CD4-positive, alpha-beta T cell treated with Interleukin-4 for 4 hours (primary cell): ENCODE measurements at places on chromosomes 1 and 21.

DNA sequence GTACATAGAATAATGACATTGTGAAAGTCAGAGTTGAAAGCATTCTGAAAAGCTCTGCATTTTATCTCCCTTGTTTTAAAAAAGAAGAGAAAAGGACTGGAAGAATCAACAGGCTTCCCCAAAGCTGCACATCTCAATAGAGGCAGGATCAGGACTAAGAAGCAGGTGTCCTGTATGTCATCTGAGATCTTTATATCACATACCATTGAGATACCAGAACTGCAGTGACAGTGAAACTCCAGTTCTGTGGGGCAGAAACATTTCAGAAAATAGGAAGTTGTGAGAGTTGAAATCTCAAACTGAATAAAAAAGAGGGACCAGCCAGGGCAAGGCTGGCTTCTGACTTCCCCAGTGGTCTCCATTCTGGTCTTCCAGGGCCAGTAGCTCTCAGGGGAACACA is 33.0 kb upstream of the SH2D1B start:
- no peak for DNase-seq

DNA sequence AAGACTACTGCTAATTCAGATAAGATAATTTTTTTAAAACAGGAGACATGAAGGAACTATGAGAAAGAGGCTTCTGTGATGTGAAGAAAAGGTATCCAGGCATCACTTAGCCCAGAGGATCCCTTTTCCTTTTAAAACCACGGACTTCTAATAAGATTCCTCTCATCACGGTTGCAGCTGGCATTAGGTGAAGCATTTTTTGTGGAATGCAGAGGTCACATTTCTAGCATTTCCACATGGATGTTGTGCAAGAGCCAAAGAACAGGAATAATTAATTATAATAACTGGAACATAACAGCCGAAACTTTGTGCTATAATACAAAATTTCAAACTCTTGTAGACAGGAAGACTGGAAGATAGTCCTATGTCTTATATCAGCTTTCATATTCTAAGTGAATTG is 27.6 kb downstream of the CYP2J2 start:
- DNase-seq: no peak

GRCh38 chr1:209675565-209676154 is 448 bp downstream of the G0S2 start:
- no peak for DNase-seq

GRCh38 chr1:53408013-53408754 is 51.0 kb upstream of the DMRTB1 start:
- DNase-seq: peak; percentile 21

DNA sequence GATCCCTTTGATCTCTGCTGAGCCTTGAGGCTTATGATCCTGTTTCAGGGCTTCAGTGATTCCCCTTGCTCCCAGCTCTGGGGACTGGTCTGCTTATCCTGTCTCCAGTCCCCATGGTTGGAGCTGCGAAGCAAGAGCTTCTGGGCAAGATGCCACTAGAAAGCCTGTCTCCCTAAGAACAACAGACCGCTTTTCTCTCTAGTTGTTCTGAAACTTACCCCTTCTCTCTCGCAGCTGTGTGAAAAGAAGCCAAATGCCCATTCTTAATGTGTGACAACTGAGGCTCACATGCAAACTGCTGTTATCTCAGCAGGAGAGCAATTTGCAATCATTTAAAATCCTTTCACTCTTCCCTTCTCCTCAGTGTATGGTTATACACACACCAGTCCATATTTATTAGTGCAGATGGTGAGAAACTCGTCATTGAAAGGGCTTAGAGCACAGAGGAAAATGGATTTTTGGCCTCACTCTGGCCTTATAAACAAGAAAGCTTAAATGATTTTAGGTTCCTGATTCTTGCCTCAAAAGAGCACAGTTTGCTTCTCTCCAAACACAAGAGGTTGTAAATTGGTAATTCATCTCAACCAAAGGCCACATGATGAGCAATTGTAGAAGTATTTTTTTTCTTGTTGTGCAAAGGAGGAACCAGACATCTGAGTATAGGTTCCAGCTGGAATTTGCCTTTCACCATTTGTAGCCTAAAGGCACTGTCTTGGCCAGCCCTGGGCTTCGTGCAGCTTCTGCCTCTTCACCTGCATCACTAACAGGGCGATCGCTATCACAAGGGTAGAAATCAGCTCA is 179.2 kb upstream of the LMO4 start:
- DNase-seq: no peak

DNA sequence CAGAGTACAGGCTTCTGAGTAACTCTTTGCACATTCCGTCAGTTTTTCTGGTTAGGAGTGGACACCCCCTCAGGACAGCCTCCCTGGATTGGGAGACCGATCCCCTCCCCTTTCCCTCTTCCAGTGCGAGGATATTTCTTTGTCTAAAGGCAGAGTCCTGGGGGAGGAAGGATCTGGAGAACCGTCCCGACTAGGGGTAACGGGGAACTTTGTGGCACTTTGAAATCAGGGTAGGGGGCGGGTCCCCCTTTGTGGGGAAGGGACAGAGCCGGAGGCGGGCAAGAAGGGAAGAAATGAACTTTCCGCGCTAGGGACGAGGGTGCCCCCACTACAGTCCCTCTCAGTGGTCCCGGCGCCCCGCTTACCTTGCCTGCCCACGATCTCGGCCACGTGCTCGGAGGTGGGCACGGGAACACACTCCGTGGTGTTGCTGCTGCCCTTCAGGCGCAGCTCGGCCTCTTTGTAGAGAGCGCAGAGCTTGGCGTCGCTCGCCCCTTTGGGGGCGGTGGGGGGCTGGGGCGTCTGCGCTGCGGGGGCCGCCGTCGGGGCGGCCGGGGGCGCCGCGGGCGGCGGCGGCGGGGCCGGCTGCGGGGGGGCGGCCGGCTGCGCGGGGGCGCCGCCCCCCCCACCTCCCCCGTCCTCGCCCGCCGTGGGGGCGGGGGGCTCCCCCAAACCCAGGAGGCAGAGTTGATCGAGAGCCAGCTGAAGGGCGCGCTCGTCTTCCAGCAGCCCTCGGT is 917 bp downstream of the MEX3A start:
- no peak for DNase-seq

- DNase-seq: no peak
These were observed 128.2 kb downstream of the NFIA start for GRCh38 chr1:61210435-61211154.

GRCh38 chr1:237792149-237792548 is 98.6 kb downstream of the ZP4 start:
- DNase-seq: no peak

DNA sequence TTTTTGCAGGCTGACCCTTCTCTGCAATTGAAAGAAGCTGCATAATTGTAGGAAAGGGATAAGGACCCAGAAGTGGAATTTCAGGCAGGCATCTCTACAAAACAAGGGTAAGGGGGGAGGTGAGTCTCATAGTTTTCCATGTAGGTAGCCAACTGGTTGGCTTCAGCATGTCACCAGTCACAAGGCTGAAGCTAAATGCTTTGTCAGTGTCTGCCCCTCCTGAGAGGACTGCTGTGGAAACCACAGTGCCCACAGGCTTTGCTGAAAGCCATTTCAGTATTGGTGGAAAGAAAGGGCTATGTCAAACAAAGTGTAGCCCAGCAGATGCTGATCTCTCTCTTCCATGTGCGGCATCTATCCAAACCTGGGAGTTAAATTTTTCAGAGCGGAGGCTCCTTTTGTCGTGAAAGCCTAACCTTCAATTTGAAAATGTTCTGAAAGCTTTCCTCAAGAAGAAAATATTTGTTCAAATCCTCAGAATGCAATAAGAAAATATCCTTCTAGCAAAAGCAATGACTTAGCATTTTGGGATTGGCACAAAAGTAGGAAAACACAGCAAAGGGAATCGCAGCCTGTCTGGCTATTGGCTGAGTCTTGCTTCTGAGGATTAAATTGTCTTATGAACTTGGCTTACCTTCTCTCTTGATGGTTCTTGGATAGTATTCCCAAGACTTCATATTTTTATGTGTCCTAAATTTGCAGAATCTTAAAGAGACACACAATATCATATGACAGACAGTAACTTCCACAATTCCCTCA is 591.7 kb downstream of the PLPP3 start:
- DNase-seq: no peak

DNA sequence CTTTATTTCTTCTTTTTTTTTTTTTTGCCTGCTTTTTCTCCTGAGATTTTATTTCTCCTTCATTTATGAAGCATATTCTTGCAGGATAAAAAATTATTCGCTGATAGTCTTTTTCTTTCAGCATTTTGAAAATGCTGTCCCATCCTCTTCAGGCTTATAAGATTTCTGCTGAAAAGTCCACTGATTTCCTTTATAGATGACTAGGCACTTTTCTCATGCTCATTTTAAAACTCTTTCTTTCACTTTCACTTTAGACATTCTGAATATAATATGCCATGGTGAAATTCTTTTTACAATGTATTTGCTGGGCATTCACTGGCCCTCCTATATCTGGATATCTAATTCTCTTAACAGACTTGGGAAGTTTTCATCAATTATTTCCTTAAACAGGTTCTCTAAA is 25.5 kb upstream of the GTF2B start:
- no peak for DNase-seq

DNA sequence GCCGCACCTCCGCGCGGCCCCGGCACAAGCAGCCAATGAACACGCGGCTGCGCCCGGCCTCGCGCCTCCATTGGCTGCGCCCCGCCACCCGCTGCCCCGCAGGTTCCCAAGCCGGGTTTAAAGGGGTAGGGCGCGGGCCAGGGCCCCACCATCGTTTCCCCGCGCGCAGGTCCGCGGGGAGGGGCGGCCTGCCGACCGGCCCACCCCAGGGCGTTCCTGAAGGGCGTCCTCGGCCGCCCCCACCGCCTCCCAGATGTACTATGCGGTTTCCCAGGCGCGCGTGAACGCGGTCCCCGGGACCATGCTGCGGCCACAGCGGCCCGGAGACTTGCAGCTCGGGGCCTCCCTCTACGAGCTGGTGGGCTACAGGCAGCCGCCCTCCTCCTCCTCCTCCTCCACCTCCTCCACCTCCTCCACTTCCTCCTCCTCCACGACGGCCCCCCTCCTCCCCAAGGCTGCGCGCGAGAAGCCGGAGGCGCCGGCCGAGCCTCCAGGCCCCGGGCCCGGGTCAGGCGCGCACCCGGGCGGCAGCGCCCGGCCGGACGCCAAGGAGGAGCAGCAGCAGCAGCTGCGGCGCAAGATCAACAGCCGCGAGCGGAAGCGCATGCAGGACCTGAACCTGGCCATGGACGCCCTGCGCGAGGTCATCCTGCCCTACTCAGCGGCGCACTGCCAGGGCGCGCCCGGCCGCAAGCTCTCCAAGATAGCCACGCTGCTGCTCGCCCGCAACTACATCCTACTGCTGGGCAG is at the start of gene OLIG1:
OLIG1 (plus strand) TSS at position 148 of the 750 bp plus-strand sequence; CDS start at position 254, 106 bp downstream.
- DNase-seq: no peak

DNA sequence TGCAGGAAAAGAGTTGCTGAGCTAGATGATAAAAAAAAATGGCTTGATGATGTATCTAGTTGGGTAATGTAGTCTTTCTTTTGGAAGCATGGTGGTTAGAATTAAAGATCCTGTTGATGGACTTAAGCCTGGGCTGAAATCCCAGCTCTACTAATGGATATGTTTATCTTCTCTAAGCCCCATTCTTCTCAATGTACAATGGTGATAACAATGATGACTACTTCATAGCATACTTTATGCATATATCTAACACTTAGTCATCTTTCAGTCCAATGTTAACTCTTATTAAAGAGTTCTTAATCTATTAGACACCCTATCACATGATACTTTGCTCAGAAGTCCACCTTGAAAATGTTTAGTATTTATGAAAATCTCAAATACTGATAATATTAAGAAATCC is 189.5 kb downstream of the PLA2G4A start:
- DNase-seq: no peak

- DNase-seq: no peak
These were observed 233.3 kb downstream of the KCNJ6 start for GRCh38 chr21:37682966-37683365.

DNA sequence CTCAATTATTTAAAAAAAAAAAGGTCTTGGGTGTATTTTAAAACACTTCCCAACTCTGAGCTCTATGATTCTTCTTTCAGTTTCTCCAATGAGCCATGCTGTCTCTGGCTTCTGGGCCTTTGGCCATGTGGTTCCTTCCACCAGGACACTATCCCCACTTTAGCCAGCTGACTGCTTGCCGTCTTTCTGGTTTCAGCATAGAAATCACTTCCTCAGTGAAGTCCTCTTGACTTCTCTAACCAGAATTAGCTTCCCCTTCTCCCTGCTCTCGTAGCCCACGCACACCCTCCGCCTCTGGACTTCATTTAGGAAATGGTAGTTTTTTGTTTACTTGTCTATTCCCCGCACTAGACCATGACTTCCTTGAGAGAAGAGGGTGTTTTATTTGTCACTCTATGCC is 1.1 kb upstream of the DIO1 start:
- DNase-seq: no peak

- DNase-seq: no peak
These were observed 680 bp upstream of the CNN3 start for GRCh38 chr1:94927405-94928175.

DNA sequence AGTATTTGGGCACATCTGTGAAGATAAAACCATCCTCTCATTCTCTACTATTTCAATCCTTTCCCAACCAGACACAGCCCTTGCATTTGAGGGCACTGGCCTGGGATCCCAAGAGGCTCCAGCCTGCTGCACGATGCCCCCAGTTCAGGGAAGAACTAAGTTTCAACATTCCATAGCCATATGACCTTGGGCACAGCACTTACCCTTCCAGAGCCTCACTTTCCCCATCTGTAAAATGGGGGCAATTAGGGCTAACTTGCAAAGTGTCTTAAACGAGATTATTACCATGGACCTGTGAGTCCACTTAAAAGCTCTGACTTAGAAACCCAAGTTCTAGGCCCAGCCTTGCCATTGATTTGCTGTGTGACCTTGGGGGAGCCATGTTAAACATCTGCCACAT is 22.9 kb downstream of the CDCP2 start:
- DNase-seq: no peak

DNA sequence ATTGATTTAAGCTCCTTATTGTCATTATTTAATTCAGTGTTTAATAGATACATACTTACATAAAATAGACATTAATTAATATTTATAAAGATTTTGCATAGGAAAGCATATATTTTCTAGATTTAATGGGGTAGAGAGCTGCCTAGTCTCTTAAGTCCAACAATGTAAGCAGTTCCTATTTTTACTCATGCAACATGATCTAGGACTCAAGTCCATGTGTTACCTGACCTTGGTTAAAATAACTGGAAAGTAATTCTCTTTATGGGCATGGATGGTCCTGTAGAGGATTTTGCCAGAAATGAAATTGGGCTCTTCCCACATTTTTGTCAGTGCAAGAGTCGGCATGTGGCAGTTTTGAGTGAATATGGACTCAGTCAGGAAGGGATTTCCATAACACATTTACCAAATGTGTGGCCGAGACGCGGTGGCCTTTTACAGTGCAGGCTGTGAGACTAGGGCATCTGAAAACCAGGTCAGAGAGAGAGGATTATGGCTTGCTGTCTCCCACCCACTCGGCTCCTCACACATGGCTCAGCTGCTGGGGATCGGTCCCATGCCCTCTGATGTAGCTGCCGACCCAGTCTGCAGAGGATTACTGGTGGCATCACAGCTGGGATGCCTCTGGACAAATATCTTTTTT is 6.2 kb upstream of the KIF1B start:
- no peak for DNase-seq

DNA sequence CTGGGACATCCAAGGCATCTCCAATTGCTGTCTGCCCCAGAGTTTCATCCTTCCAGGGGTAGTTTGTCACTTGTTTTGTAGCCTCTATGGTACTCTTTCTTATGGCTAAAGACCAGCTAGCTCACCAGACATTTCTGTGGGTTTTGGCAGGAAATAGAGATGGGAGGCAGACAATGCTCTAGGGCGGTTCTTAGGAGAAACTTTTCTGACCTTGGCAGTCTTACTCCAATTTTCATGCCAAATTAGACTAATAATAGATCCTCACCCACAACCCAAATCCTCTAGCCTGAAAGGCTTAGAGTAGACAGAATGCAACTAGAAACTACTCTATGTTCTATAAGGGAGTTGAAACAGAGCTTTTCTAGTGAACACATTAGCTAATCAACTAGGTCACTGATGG is 69.8 kb downstream of the LRIG2 start:
- no peak for DNase-seq
